ENCODE measurements at places on chromosomes 3 and 15.

GRCh38 chr3:107452436-107452835 lies 70.3 kb upstream of the BBX start:
- DNase-seq, result no peak

- DNase-seq, result no peak
Measured at GRCh38 chr3:50405249-50405648, 45.9 kb upstream of the TMEM115 start.

GRCh38 chr15:48406911-48407310 lies 75.7 kb downstream of the DUT start:
- DNase-seq, result no peak

DNA sequence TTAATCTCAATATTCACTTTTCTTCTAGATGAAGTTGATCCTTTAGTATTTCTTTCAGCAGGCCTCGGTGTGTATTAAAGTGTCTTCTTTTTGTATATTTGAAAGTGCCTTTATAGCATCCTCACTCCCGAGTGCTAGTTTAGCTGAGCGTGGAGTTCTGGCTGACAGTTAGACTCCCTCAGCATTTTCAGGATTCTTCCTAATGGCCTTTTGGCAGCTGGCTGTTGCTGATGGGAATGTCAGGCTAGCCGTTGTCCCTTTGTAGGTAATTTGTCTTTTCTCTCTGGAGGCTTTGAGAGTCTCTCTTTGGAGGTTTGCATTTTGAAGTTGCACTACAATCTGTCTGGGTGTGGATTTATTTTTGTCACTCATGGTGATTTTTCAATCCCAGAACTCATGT lies 94.4 kb downstream of the SRGAP3 start:
- DNase-seq, result no peak

DNA sequence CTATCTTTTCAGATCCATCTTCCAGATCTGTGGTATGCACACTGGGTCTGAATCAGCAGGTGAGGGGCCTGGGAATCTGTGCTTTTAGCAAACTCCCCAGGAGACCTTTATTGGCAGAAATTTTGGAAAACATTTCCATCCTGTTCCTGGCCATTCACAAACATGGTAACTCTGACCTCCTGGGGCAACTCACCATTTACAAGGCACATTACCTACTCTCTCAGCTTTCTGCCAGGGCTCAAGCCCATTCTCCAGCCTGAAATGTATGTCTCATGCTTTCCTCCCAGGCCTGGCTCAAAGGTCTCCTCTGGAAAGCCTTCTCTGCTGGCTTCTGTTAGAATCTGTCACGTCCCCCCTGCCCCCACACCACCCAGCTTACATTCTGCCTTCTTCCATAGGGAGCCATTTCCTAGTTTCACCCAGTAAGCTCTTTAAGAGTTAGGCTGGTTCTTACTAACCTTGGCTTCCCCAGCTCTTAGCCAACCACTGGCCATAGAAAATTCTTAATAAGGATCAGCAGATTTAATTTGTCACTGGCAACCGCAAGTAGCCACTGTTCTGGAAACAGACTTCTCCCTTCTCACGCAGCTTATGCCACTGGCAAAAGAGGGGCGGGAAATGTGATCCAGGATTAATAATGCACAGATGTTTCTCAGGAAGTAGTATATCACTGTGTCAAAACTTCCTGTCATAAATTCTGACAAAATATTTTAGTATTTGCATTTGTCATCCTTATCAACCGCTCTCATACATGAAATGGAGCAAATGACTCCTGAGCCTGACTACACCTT lies 55.0 kb downstream of the RORA start:
- no peak for DNase-seq

DNA sequence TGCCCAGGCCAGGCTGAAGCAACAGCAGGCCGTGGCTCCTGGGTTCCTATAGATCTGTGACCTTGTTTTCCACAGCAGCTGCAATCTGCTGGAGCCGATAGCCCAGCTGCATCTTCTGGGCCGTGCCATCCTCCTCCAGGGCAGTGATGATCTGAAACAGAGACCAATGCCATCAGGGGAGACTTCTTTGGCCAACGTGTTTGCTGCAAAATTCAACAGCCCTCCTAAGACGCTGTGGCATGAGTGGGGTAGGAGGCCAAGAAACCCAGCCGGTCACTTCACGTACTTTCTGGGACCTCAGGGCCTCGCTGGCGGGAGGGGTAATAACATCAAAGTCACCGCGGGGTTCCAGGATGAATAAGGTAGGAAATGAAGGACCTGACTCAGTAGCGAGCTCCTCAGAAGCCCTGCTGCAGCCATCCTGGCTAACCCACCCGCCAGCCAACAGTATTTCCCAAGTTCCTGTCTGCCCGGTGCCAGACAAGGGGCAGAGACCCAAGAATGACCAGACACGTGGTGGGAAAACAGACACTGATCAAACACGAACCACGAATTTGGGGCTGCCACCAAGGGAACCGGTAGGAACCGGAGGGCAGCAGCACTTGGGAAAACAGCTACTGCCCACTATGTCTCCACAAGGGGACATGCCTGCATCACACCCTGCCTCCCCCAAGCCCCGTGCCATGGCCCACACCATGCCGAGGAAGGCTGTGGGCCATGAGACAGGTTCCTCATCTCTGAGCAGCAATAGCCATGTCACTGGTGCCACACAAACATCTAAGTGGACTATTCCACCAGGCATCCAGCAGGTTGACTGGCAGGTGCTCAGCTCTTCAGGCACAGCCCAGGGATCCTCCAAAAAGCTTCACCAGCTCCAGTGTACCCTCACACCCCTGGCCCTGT lies 25.2 kb downstream of the PLXNB1 start:
- no peak for DNase-seq

Measured in hematopoietic multipotent progenitor cell treated with erythropoietin and hydrocortisone succinate and interleukin-3 and kit ligand, for 17 days (in vitro differentiated cells).